Renal cortex interstitium (tissue), 15 donors: ENCODE measurements at places on chromosomes 7 and 10. TPM values are rescaled to one million over a fixed set of nuclear protein-coding genes. Genes with fewer than 3 reads are reported as not detected.

DNA sequence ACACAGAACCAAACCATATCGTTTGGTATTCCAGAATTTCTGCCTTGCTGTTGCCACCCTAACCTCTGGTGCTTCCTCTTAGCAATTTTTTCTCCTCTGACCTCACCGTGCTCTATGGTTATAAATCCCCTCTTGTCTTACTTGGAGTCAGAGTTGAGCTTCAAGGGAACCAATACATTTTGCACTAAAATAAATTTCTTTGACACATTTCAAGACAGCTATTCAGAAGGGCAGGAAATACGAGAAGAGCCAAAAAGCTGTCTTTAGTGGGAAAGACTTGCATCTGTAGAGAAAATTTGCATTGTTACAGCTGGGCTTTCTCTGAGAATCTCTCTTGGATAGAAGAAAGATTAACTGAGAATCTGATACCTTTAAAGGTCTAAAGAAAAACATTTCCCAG is 14.5 kb upstream of the AKR1C2 start:
- DNase-seq, result peak; percentile 18

The OGDHL gene
- 60.0 TPM for polyA plus RNA-seq

DNA sequence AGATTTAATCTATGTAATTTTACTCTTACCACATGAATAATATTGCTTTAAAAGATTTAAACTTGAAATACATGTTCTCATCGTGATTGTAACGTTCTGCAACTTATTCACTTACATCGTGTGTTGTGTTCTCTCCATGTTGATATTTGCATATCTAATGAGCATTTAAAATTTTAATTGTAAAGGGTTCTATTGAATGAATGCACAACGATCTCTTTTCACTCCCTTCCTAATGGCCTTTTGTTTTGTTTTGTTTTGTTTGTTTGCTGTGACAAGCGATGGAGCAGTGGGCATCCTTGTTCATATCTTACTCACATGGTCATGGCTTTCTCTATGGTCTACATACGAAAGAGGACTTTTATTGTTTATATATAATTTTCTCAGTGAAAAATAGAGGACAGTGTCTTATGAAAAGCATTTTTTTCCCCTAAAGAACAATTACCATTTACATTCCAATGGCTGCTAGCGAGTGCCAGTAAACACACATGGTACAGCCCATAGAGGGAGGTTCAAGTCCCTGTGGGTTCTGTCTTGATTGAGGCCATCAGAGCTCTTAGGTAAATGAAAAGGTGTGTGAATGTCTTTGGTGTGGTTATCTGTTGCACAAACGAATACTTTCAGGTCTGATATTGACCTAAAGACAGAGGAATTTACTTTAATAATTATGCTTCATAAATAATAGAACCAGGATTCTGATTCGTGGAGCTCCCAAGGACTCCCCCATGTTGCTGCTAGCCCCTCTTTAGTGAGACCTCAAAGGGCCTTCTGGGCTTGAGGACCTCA is 32.4 kb downstream of the BTBD16 start:
- no peak for DNase-seq

The UTF1 gene
- polyA plus RNA-seq, result not detected

DNA sequence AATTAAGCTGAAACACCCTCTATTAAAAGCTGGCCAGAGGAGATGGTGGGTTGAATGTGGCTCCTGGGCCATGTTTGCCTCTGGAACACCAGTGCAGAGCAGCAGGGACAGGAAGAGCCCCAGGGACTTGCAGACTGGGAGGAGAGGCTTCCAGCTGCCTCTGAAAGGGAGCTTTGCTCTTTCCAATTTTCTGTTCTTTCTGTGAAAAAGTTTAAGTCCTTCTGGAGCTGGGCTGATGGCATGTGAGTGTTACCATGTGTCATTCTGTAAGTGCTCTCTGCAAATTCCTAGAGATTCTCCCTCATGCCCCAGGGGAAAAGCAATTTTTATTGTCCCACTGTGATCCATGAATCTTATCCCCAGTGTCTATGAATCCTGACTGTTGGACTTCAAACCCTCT is 112.8 kb upstream of the LANCL2 start:
- peak; percentile 8 for DNase-seq

DNA sequence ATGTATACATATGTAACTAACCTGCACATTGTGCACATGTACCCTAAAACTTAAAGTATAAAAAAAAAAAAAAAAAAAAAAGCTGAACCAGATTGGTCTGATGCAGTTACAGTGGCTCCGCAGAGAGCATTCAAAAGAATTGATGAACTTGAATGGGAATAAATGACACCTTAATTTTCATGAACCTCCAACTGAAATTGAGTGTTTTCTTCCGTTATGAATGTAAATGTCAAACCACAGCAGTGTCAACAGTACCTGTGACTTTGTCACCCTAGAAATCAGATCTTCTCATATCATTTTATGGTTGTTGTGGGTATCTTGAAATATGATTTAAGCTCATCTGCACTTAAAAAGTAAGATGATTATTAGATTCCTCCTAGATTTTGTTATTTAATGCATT is 32.7 kb upstream of the SRGN start:
- DNase-seq, result no peak

GRCh38 chr10:48495282-48496045 is 109.4 kb downstream of the ARHGAP22 start:
- DNase-seq, result no peak

GRCh38 chr7:16787127-16787526 is 17.7 kb downstream of the AGR2 start:
- no peak for DNase-seq

- no peak for DNase-seq
Observed at GRCh38 chr10:8315619-8316021, 261.1 kb downstream of the GATA3 start.

GRCh38 chr10:33345236-33345635 is 10.8 kb upstream of the NRP1 start:
- DNase-seq, result no peak

DNA sequence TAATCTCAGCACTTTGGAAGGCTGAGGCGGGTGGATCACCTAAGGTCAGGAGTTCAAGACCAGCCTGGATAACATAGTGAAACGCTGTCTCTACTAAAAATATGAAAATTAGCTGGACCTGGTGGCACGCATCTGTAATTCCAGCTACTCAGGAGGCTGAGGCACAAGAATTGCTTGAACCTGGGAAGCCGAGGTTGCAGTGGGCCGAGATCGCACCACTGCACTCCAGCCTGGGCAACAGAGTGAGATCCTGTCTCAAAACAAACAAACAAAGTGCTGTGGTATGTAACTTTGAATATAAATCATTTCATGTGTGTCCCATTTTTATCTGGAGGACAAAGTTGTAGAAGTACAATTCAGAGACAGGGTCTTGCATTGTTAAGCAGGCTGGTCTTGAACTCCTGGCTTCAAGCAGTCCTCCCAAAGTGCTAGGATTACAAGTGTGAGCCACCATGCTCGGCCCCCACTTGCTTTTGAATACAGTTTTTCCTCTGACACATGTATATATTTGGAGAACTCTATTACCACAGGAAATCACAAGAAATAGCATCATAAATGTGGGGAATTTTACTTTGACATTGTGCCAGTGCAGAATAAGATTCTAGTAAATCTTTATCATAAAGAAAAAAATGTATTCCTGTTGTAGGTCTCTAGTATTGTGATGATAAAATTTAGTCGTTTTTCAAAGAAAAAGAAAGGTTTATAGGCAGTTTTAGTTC is 32.6 kb downstream of the PTPN12 start:
- DNase-seq, result no peak

The DNAH11 gene
- 4.3 TPM for polyA plus RNA-seq

The NUTM2E gene
- 0.59 TPM for polyA plus RNA-seq

DNA sequence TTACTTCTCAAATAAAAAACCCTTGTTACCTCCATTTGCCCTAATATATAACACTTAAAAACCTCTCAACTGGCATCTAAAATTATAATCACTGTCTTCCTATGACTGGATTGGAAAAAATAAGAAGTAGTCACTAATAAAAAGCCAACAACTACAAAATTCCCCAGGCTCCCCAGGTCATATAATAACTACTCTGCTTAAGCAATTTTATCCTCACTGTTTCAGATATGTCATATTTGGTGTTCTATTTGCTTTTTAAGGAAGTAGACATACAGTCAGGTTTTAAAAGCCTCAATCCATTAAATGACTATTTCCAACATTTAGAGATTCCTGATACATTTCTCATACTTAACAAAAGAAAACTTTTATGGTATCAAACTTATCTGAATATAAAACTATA is 2.4 kb downstream of the H2AZ2 start:
- DNase-seq, result no peak

The MSS51 gene
- polyA plus RNA-seq, result 2.5 TPM

- DNase-seq, result no peak
Observed at GRCh38 chr10:88385601-88386203, 197.4 kb downstream of the RNLS start.

The PARD3 gene
- polyA plus RNA-seq, result 68.5 TPM

DNA sequence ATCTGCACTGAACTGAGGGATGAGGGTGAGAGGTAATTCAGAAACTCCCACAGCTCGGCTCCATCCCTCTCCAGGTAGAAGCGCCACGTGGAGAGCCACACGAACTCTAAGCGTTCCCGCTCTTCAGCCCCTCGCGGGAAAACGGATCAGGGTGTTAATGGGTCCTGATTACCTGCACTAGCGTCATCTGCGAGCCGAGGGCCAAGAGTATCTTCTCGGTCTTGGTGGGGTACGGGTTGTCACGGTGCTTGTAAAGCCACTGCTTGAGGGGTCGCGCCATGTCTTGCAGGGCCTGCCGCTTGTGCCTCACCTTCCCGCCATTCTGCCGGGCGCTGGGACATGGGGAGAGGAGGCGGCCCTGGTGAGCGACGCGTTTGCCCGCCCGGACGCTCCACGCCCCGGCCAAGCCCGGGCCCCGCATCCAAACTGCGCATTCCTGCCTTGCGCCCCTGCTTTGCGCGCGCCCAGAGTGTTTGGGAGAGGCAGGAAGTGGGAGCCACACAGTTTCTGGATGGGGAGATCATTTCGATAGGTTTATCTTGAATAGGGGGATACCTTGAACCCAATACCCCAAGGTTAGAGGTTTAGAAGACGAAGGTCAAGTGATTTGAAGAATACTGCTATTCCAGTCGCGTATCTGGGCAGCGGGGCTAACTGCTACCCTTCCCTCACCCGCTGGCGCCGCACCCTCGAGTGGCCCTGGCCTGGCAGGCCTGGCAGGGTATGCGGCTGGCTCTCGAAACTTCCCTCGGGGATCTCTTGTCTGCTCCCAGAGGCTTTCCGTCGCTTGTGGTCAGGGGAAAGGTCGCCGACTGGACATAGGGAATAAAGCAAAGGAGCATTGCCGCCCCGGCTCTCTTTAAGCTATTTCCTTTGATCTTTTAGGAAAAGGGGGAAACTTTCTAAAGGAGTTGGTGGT is 4.2 kb downstream of the MKX start:
- DNase-seq, result no peak

DNA sequence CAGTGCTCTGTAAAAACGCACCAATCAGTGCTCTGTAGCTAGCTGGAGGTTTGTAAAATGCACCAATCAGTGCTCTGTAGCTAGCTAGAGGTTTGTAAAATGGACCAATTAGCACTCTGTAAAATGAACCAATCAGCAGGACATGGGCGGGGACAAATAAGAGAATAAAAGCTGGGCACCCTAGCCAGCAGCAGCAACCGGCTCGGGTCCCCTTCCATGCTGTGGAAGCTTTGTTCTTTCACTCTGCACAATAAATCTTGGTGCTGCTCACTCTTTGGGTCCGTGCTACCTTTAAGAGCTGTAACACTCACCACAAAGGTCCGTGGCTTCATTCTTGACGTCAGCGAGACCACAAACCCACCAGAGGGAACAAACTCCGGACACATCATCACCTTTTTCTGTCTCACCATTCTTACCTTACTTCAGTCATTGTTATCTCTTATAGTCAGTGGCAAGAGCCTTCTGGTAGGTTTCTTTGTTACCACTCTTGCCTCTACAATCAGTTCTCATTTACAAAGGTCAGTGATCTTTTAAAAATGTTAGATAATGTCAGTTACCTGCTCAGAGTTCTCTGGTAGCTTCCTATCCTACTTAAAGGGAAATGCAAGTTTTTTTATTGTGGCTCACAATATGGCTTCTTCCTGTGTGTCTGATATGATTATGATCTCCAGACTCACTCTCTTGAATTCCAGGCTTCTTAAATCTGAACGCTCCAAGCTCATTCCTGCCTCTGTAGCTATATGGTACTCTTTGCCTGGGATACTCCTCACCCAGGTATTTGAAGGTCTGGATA is 4.5 kb downstream of the STAM start:
- DNase-seq, result no peak

The GRB10 gene
- 43.5 TPM for polyA plus RNA-seq

The CALD1 gene
- 274 TPM for polyA plus RNA-seq

The ZNF680 gene
- 19.9 TPM for polyA plus RNA-seq

GRCh38 chr10:2278363-2278762 is 541.0 kb upstream of the ADARB2 start:
- DNase-seq, result no peak

DNA sequence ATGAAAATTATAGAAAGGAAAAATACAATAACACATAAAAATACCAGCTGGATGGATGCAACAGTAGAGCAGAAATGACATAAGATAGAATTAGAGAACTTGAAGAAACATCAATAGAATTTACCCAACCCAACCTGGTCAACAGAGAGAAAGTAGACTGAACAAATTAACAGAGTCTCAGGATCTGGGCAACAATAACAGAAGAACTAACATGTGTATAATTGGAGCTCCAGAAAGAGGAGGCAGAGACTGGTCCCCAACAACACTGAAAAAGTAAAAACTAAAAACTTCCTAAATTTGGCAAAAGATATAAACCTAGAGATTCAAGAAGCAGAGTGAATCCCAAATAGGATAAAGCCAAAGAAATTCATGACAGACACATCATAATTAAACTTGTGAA is 458.8 kb downstream of the RPS24 start:
- no peak for DNase-seq

GRCh38 chr7:741850-742249 is 14.8 kb upstream of the PRKAR1B start:
- no peak for DNase-seq

GRCh38 chr7:18202315-18203045 is 174.8 kb upstream of the PRPS1L1 start:
- no peak for DNase-seq

DNA sequence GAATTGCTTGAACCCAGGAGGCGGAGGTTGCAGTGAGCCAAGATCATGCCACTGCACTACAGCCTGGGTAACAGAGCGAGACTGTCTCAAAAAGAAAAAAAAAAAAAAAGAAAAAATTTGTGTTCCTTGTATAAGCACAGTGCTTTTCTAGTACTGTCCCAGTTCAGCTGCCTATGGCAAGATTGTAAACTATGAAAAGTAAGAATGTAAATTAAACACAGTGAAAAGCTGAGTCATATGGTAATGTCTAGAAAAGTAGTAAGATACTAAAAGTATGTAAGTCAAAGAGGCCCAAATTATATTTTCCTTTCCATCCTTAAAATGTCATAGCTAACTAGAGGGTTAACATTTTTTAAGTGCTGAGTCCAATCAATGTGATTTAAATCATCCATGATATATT is 42.8 kb downstream of the RBM20 start:
- DNase-seq, result no peak

GRCh38 chr10:126017961-126018560 is 121.7 kb downstream of the FANK1 start:
- no peak for DNase-seq

GRCh38 chr10:63437116-63437949 is 28.4 kb downstream of the JMJD1C start:
- DNase-seq, result no peak

GRCh38 chr10:71644307-71645180 is 75.0 kb downstream of the C10orf105 start:
- DNase-seq, result no peak

The LIPA gene
- polyA plus RNA-seq, result 44.1 TPM
